ENCODE measurements at places on chromosomes 2 and 18. TPM values are rescaled to one million over a fixed set of nuclear protein-coding genes. Genes with fewer than 3 reads are reported as not detected.

GRCh38 chr2:241126771-241127202 lies 22.5 kb downstream of the PASK start:
- no peak for DNase-seq

DNA sequence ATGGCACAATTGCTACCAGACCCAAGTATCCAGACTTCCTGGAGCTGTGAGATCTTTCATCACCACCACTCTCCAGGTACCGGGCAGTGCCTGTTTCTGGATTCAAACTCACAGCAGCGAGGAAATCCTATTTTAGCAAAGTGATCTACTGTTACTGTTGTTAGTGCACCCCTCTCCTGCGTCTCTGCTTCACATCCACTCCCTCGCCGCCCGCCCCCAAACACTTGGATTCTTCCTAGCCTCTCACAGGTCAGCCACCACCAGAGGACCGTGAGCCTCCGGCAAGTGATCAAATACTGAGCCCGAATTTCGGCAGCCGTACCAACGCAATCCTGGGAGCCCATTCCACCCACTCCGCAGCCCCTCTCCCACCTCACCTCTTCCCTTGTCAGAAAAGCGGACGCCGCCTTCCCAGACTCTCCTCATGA lies 519 bp downstream of the METTL4 start:
- no peak for DNase-seq

Gene MYCN
- polyA plus RNA-seq: 10.2 TPM

DNA sequence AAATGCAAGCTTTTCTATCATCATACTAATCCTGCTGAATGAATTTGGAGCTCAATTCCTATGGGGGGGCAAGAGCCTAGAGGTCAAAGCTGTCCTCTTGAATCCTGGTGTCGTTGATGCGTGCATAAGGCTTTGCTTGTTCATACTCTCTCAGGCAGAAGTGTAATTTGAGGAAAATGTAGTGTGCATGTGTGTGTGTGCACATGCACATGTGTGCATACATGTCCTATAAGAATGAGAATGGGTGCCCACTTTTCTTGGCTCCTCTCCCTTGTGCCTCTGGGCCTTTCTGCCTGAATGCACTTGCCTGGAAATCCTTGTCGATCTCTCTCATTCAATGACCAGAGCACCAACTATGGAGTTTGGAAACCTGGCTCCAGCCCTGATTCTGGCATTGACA lies 28.5 kb upstream of the C18orf32 start:
- no peak for DNase-seq

DNA sequence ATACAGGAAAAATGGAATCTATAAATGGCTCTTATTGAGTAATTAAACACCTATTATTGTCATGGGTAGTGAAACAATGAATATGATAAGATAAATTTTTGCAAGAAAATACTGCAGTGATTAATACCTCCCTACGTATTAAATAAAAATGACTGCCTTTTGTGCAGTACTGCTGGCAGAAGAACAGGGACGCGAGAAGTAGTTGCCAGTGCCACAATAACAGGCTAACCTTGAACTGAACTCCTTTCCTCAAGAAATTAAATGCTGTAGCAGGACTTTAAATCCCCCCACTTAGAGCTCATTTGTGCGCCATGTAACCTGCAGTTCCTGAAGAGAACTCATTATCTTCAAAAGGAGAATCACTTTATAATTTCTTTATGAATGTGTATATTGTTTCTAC lies 24.6 kb downstream of the FIGN start:
- no peak for DNase-seq

Gene TM4SF20
- 30.8 TPM for polyA plus RNA-seq

DNA sequence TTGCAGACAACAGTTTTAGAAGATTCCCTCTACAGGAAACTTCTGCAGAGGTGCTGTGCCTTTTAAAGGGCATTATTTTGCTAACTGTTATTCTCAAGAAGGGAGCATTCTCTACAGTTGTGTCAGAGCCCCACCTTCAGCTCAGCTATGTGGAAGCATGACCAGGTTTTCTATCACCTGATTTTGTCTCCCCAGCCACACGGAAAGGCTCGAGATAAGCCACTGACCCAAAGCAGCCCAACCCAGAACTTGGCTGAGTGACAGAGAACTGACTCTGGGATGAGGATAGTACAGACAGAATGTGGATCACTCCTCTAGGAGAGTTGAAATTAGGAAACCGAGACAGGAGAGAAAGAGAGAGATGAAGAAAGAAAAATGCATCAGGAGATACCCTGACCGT lies 10.7 kb downstream of the COL4A4 start:
- no peak for DNase-seq

Gene SLC38A11
- 0.40 TPM for polyA plus RNA-seq

DNA sequence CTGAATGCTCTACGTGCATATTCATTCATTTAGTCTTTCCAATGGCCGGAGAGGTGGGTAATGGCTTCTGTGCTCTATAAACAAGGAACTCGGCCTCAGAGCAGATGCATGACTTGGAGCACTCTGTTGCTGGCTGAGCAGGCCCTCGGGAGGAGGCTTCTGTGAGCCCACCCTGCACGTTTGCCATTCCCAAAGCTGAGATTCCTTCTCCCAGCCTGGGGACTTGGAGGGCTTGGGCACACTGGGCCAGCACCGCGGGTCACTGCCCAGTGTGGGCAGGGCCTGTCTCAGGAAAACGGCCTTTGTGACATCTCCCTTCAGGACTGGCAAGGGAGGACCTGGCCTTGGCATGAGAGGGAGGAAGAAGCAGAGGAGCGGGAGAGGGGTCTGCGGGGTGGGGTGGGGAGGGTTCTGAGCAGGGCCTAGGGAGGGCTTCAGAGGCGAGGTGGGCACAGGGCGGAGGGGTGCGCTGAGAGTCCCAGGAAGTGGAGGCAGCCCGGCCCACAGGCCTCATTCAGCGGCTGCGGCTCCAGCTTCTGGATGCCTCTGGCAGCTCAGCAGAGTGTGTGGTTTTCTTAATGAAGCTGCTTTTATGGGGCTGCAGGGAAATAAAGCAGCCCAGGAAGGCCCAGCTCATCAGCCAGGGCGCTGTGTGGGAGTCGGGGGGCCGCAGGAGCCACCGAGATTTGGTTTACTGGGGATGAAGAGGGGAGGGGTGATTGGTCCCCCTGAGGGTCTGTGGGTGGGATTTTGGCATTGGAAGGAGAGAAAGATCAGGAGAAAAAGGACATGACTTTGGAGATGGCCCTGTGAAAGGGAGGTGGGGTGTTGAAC lies 51.7 kb upstream of the OTOF start:
- no peak for DNase-seq

- DNase-seq: no peak
These were observed 59.4 kb downstream of the RNF152 start for GRCh38 chr18:61833387-61833786.

DNA sequence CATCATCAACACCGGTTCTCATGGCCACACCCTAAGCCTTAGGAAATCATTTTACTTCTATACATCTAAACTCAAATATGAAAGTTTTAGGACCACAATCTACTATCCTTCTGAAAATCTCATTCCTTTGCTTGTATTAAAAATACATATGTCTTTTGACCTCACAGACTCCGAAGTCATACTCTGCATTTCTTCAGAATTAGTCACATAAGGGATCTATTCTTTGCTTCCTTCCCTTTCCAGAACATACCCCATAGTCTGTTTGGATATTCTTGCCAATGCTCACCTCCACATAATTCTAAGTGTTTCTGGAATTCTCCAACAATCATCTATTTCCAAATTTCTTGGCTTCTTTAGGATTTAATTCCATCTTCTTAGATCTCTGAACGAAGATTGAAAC lies 14.2 kb upstream of the DSG1 start:
- DNase-seq: no peak

- no peak for DNase-seq
These were observed 231.4 kb downstream of the FAM210A start for GRCh38 chr18:13494871-13495445.

- no peak for DNase-seq
These were observed 70.9 kb downstream of the NCKAP5 start for GRCh38 chr2:133497270-133497893.

Gene ITGB6
- 33.9 TPM for polyA plus RNA-seq
